ENCODE measurements at places on chromosomes 2 and 18.

DNA sequence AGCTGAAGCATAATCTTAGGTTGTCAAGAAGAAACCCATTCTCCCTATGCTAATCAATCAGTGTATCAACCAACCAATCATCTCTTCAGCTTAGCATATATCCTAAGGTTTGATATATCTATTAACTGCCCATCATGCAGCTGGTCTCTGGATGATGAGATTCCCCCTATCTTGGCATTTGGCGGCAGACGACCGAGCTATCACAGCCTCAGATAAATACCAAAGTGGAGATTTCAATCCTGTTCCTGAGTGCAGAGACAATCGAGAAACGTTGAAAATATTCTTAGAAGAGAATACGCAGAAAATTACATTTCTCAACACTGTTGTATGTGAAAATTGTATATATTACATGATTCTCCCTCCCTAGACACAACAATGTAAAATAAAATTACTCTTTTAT lies 259.0 kb upstream of the SIX3 start:
- DNase-seq = no peak

DNA sequence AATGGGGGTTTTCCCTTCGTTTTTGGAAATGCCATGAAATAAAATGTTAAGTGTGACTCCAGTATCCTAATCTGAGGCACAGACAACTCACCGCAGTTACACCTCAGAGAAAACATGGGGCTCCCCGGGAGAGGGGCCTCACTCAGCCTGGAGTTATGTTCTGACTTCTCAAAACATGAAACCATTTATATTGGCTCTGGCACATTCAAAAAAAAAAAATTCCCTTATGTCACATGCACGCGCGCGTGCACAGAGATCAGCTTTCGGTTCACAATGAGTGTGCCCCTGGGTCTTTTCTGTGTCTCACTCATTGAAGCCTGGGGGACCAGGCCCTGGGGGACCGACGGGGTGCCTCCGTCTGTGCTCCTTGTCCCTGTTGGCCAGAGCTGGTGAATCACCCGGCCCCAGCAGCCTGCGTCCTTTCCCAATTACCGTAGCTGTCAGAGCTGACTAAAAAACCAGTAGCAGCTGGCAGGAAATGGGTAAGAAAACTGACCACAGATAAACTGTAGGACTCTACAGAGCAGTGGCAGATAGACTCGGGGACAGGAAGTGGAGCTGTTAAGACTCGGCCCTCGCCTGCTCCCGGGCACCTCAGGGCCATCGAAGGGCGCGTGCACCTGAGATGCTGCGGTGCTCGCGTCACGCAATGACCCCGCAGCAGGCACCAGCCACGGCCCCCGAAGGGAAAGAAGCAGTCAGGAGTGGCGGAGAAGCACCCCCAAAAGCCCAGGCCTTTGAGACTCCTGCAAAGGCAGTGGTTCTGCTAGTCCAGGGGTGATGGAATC lies 138.3 kb upstream of the ID2 start:
- no peak for DNase-seq

- no peak for DNase-seq
Observed at GRCh38 chr18:7617738-7618422, 50.8 kb downstream of the PTPRM start.

- DNase-seq = no peak
Observed at GRCh38 chr2:443741-444140, 155.8 kb upstream of the ALKAL2 start.

DNA sequence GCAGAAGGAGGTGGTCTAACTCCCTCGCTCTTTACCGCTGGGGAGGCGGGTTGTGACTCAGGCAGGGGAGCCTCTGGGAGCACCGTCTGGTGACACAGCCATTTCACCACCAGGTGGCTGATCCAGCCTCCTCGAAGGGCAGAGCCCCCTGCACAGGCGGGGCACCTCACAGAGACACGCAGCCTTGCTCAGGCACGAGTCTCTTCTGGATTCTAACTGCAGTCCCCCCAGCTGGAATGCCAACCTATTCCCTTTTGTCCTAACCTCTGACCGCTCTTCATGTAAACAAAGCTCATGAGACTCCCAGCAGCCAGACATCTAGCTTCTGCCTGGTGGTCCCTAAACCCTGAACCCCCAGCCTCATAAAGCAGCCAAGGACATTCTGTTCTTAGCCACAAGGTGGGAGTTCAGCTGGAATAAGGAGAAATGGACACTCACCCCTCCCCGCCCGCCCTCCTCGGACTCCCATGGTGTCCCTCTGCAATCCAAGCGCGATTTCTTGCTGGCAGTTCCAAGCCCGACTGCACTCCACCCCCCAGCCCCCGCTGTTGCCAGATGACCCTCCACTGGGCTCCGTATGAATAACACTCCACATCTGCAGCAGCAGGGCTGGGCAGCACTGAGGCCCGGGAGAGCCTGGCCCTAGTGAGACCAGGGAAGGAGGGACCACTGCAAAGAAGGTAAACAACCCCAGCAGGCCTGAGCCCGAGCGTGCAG lies 84.3 kb downstream of the TNS1 start:
- no peak for DNase-seq

DNA sequence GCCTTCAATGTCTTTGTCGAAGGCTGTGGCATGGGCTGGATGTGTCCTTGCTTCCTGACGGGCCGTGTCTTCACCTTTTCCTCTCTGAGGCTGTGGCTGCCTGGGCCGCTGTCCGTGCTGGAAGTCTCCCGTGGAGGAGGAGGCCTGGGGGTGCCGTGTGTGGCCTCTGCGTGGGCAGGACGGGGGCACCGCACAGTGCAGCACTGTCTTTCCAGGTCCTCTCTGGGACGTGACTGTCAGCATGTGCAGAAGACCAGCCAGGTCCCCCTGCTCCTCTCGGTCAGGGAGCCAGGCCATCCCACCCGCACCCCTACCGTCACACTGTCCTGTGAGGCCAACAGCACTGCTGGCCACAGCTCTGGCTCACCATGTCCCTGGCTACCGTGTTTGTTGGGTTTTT lies 64.4 kb upstream of the ZNF236 start:
- no peak for DNase-seq

DNA sequence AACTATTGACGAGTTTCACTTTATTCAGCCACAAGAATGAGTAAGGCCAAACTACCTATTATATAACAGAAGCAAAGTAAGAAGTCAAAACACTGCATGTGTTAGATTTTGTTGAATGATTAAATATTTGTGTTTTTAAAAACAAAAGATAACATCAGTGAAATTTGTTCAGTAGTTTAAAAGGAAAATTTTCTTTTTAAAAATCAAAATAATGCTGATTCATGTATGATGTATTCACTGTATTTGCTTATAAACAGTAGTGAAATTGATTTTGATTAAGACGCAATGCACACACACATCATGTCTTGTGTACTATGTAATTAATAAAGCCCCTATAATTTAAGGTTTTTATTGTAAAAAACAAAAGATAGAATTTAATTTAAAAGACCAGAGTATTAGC lies 73.6 kb upstream of the PSMD14 start:
- no peak for DNase-seq
